ENCODE measurements at places on chromosomes 6 and 20.

- peak; percentile 71 for DNase-seq
Measured at GRCh38 chr6:56716229-56716628, 73.5 kb upstream of the DST start.

DNA sequence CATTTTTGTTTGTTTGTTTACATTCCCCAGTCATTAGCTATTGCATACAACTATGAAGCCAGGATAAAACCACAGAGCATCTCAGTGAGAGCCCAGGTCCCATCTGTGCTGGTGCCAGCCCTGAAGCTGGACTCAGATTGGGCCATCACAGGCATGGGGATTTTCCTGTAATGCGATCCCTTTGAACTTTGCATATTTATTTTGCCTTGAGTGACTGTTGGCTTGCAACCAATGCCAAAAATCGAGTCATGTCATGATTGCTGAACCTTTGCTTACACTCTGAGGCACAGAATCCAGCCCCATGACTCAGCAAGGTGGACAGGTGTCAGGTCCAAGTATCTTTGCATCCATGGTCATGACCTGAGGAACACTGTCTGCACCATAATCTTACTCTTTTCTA, 46.2 kb upstream of the GGTLC1 start:
- DNase-seq: no peak

DNA sequence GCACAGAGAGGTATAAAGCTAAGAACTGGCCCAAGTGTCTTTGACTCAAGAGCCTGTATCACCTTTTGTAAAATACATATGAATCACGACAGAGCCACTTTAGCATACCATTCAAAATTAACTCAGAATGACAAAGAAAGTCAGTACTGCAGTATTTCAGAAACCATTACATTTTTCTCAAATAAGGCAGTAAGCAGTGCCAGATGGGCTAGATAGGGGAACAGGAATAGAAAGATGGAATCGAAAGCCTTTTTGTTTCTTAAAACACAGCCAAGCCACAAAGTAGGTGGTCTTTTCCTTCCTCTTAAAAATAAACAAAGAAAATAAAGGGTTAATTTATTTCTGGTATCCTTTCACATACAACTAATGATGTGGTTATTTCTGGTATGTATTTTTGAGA, 10.3 kb downstream of the CLDN20 start:
- peak; percentile 34 for DNase-seq

GRCh38 chr20:52828199-52828598, 144.0 kb upstream of the TSHZ2 start:
- DNase-seq: no peak

DNA sequence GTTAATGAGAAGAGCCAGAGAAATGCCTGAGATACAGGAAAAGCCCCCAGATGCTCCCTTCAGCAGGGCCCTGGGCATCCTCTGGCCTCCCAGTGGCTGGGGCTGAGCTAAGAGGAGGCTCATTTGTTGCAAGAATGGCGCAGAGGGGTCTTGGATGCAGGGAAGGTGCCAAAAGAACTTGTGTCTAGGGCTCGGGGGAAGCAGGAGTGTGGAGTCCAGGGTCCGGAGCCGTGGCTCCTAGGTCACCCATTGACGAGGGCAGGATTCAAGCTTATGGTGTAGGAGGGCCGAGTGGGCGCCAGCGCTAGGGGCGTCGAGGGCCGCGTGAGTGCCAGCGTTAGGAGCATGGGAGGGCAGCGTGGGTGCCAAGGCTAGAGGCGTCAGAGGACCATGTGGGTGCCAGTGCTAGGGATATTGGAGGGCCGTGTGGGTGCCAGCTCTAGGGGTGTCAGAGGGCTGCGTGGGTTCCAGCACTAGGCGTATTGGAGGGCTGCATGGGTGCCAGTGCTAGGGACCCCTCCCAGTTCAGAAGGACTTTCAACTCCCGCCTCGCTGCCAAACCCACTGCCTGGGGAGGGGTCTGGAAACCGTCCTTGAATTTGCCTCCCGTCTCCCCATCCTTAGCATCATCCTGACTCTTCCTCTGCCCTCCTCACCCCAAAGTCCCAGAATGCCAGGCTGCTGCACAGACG, 250.5 kb upstream of the AFDN start:
- DNase-seq: no peak
